8988T (cell line): ENCODE measurements at places on chromosomes 6 and 20.

GRCh38 chr6:137241481-137242038 is 22.4 kb upstream of the IFNGR1 start:
- DNase-seq: no peak

- DNase-seq: peak; percentile 78
Observed at GRCh38 chr6:42136508-42137193, 5.8 kb downstream of the C6orf132 start.

GRCh38 chr20:4901031-4901818 is 100.1 kb downstream of the SLC23A2 start:
- no peak for DNase-seq

- DNase-seq: no peak
Observed at GRCh38 chr6:147381712-147382111, 126.8 kb upstream of the SAMD5 start.

GRCh38 chr6:3825851-3826581 is 23.2 kb upstream of the FAM50B start:
- no peak for DNase-seq

DNA sequence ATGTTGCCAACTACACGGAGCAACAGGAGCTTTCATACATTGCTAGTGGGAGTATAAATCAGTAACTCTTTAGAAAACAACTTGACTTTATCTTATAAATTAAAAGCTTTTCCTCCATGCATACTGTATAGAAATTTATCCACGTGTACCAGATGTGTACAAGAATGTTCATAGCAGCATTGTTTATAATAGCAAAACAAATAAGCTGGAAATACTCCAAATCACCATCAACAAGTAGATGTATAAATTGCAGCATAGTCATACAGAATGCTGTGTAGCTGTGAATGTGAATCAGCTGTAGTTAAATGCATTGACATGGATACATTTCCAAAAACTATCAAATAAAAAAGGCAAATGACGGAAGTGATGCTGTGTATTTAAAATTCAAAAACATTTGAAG is 6.0 kb downstream of the PSMF1 start:
- DNase-seq: no peak

DNA sequence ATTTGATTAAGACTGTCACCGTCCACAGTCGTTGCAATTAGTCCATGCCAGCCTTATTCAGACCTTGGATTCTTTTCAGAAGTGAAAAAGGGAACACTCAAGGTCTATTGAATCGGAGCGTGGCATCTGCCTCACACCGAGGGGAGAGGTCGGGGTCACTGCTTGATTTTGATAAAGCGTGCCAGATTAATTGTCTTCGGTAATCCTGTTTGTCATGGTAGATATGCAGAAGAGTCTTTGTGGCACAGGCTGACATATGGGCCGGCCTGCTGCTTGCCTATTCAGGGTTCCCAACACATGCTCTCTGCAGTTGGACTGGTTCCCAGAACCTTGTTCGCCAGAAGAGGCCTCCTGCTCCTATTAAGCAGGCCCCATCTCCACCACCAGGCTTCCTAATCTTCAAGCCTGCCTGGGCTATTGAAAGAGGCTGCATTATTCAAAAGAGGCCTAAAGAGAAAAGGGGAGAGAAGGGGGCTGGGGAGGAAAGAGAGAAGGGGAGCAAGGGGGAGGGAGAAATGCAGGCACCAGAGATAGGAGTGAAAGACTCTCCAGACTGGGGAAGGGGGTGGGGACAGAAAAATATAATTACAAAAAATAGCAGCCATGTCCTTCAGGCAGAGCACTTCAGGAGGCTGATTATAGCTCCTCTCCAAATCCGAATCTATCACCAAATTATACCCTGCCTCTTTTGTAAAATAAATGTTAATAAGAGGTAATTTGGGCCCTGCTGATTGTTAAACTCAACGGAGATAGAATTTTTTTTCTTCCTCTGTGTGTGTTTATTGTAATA is 611.3 kb downstream of the HDGFL1 start:
- DNase-seq: no peak

GRCh38 chr6:7034055-7034454 is 73.7 kb upstream of the RREB1 start:
- DNase-seq: no peak

DNA sequence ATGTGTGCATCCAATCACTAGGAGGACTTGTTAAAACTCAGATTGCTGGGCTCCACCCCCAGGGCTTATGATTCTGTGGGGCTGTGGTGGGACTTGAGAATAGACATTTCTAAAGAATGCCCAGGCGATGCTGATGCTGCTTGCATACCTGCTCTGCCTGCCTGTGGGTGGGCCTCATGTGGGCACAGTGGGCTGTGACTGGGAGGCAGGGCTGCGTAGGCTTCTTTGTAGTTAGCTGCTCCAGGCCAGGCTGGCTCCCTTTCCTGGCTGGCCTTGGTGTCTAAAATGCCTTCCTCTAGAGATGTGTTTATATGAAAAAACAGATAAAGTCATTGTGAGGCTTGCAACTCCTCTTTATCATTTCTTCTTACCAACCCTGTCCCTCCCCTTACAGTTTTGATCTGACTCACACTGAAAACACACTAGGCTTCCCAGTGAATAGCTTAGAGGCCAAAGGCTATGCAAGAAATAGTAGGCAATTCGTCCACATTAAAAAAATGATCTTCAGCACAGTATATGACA is 495.5 kb upstream of the MAP3K7 start:
- no peak for DNase-seq

DNA sequence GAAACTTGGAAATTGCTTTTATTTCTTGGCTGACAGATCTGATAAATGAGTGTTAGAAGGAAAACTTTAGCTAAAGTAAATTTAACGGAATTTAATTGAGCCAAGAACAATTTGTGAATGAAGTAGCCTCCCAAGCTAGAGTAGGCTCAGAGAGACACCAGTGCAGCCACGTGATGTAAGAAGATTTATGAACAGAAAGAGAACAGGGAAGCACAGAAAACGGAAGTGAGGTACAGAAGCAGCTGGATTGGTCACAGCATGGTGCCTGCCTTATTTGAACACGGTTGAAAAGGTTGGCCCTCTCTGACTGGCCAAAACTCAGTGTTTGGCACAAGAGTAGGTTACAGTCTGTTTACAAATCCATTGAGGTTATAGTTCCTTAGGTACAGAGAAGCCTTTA is 29.5 kb upstream of the IFNGR1 start:
- DNase-seq: no peak

GRCh38 chr6:28653876-28654275 is 128.2 kb downstream of the GPX5 start:
- no peak for DNase-seq

DNA sequence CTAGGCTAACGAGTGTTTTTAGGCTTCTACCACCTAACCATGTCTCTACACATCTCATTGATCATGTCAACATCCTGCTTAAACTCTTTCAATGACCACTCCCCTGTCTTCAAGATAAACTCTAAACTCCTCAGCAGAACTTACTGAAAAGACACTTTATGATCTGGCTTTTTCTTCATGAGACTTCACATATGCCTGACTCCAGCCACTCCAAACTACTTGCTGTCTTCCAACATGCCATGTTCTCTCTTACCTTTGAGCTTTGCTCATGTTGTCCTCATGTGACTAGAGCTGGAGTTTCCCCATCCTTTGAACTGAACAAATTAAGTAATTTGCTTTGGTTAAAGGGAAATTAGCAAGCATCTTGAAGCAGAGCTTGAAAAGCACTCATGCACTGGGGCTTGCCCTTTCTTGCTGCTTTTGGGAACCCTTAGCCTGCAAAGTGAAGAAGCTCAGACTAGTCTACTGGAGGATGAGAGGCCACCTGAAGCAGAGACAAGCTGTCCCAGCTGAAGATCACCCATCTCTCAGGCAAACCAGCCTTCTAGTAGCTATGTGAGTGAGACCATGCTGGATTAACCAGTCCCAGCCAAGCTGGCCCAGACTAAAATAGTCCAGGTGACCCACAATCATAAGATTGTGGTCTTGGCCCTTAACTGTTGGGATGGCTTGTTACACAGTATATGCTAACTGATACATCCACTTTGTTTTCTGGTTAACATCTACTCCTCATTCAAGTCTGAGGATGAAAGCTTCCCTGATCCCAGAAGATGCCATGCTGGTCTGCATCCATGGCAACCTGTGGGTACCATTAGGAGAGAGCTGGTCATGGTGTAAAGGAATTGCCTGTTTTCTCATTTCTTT is 235.8 kb downstream of the GMPR start:
- no peak for DNase-seq

DNA sequence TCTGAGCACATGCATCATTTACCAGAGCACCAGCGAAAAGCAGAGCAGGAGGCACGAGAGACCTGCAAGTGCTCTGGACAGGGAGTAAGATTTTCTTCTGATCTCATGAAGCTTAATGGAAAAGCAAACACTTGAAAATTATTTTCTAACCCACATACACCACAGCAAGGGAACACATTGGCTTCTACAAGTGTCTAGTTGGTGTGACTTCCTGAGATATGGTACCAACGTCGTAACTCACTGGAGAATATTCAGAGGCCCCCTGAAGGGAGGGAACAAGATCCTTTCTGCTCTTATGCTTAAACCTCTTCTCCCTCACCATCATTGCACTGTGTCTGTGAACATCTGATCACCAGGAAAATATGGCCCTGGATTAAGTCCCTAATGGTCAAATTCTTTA is 48.6 kb downstream of the PSMB1 start:
- DNase-seq: no peak

DNA sequence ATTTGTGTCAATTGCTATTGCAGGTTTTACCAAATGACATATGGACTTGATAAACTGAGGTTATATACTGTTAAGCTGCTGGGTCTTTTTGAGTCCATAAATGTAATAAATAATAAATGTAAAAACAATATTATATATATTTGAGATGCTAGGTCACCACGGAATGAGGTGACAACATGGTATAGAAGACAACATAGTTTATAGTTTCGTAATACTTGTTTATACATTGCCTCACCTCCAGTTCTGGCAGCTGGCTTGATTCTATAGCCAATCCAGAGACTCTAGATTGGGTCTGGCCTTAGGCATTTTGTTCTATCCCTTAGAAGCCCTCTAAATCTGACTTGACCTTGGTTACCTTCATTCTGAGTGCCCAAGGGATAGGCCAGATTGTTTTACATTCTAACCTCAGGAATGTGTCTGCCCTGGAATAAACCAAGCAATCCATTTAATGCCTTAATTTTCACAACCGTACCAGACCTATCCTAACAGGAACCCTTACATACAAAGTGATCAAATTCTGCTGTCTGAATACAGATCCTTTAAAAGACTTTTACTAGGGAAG is 61.5 kb upstream of the STXBP5 start:
- DNase-seq: no peak

- no peak for DNase-seq
Observed at GRCh38 chr6:169702840-169703246, 917 bp downstream of the C6orf120 start.

DNA sequence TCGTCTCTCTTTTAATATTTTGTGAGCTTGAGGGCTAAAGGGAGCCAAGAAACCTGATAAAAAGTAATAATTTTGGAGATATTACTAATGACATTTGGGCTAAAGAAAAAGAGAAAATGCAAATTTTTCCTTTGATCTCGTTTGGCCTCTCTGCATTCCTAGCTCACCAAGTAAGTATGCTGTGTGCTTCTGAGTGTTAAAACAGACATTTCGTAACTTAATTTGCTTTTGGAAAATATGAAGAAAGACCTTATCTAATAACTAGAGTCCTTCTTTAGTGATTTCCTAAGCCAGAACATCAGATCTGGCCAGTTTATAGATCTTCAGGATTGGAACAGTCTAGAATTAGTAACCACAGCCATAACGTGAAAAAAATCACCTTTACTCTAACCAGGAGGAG is 872.9 kb upstream of the SLC35B3 start:
- no peak for DNase-seq

GRCh38 chr6:151814614-151815013 is 7.1 kb downstream of the ESR1 start:
- no peak for DNase-seq

- no peak for DNase-seq
Observed at GRCh38 chr6:165841153-165841558, 178.1 kb upstream of the PDE10A start.

DNA sequence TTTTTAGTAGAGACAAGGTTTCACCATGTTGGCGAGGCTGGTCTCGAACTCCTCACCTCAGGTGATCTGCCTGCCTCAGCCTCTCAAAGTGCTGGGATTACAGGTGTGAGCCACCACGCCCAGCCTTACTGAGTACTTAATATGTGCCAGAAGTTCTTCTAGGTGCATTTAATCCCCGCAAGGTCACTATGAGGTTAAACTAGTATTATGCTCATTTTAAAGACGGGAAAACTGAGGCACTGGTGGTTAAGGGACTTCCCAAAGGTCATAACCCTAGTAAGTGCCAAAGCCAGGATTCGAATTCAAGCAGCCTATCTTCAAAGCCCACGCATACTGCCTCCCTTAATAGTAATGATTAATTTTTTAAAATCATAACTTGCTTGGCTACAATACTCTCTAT is 674 bp upstream of the CCM2L start:
- DNase-seq: no peak

GRCh38 chr6:156780102-156780641 is 3.0 kb downstream of the ARID1B start:
- DNase-seq: peak; percentile 61

DNA sequence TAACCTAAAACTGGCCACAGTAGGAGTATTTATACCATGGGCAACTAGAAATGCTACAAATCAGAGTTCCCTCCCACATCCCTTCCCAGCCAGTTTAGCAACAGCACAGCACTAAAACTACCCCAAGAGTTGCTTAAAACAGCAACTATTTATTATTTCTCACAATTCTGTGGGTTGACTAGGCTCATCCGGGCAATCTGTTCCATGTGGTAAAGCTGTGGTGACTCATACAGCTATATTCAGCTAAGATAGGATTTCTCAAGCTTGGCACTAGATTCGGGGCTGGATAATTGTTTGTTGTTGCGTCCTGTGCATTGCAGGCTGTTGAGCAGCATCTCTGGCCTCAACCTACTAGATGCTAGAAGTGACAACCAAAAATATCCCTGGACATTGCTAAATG is 8.6 kb upstream of the HECA start:
- DNase-seq: no peak

DNA sequence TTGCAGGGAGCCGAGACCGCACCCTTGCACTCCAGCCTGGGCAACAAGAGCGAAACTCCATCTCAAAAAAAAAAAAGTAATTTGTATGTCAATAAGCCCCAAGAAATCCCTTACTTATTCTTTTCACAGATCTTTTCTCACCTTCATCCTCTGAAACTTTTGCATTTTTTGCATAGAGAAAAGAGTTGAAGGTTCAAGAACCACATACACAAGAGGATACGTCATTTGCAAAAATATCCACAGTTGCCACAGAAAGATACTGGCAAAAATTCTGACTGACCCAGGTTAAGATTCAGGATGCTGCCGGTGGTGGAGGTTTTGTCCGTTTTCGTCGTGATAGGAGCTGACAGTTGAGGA is 94.5 kb downstream of the ZMYND8 start:
- no peak for DNase-seq

- no peak for DNase-seq
Observed at GRCh38 chr6:105087571-105088211, 92.1 kb downstream of the POPDC3 start.
